ENCODE measurements at places on chromosomes 4 and X.

- DNase-seq: no peak
These were observed 45.8 kb downstream of the TET2 start for GRCh38 chr4:105192474-105192873.

DNA sequence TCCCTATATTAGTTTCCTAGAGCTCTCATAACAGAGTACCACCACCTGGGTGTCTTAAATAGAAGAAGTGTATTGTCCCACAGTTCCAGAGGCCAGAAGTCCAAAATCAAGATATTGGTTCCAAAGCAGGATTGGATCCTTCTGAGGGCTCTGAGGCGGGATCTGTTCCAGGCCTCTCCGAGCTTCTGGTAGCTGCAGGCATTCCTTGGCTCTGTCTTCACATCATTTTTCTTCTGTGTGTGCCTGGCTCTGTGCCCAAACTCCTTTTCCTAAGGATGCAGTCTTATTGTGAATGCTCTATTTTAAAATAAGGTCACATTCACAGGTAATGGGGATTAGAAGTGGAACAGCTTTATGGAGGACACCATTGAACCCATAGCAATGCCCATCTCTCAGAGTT is 253.7 kb upstream of the TAPT1 start:
- DNase-seq: no peak

DNA sequence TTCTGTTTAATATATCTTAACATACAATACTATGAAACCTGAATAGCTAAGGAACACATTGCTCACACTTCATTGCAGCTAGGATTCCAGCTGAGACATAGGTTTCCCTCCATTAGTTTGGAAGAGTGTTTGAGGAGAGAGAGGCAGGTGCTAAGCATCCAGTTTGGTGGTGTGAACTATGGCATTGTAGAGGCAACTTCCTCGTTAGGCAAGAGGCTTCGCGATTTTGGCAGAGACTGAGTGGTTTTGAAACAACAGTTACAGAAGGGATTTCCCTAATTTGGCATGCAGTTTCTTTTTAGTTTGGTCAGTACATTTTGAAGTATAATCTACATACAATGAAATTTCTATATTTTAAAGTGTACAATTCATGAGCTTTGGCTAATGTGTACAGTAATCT is 117.1 kb upstream of the BMP3 start:
- DNase-seq: no peak

DNA sequence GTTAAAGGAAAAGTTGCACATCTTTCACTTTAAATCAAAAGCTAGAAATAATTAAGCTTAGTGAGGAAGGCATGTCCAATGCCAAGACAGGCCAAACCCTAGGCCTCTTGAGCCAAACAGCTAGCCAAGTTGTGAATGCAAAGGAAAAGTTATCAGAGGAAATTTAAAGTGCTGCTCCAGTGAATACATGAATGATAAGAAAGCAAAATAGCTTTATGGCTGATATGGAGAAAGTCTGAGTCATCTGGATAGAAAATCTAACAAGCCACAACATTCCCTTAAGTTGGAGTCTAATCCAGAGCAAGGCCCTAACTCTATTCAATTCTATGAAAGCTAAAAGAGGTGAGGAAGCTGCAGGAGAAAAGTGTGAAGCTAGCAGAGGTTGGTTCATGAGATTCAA is 23.8 kb downstream of the NPFFR2 start:
- DNase-seq: no peak
